ENCODE measurements at places on chromosomes 5 and 9.

- peak; percentile 10 for DNase-seq
Measured at GRCh38 chr9:34185778-34186551, 7.1 kb downstream of the UBAP1 start.

DNA sequence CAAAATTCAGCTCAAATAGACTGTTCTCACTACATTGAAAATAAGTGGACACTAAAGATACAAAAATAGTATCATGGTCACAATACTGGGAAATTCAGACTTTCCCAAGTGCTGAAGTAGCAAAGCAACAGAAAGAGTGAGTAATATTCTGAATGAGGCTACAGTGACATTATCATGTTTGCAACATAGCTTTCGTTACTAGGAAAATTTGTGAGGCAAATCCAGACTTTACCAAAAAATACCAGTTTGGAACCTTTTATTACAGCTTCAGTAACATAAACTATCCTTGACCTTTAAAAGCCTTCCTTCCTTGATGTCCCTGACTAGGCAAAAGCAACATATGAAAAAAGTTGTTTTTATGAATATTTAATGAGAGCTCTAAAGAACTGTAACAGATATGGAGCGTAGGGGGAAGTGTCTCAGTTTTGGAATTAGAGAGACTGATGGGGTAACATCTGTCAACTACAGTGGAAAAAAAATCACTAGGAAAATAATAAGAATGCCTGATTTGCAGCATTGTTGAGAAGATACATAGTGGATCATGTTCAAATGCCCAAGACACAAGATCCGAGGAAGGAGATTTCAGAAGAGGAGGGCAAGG lies 312.9 kb downstream of the ADGRV1 start:
- DNase-seq, result no peak

- peak; percentile 43 for DNase-seq
Measured at GRCh38 chr9:33264003-33264472, 470 bp downstream of the BAG1 start.

- no peak for DNase-seq
Measured at GRCh38 chr5:181042722-181043121, 2.7 kb downstream of the BTNL9 start.

- DNase-seq, result no peak
Measured at GRCh38 chr9:17862101-17862500, 283.2 kb downstream of the SH3GL2 start.

DNA sequence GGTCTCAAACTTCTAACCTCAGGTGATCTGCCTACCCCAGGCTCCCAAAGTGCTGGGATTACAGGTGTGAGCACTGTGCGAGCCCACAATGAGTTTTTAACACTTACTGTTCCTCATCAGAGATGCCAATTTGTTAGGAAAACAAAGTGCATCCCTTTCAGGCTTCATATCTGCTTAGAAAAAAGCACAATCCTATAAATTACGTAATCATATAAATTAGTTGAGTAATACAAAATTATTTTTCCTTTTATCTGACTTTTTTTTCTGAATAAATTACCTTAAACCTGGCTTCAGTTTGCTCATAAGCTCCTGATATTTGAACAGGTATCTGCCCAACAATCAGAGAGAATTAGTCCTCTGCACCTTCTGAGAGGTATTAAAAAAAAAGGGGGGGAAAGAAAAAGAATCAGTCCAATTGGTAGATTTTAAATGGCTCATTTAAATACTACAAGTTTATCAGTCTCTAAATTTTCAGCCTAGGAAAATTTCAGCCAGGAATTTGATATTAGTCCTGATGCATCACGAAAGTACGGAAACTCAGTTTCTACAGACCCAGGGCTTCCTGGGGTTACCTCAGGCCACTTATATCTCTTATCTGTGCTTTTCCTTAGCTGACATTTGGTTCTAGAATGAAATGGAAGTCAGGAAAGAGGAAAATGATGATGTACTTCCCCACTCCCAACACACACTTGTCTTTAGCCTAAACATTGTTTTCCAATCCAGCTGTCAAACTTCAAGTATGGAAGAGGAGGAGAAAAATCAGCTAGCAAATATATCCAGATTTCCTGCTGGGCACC lies 26.8 kb downstream of the ITGA1 start:
- no peak for DNase-seq

DNA sequence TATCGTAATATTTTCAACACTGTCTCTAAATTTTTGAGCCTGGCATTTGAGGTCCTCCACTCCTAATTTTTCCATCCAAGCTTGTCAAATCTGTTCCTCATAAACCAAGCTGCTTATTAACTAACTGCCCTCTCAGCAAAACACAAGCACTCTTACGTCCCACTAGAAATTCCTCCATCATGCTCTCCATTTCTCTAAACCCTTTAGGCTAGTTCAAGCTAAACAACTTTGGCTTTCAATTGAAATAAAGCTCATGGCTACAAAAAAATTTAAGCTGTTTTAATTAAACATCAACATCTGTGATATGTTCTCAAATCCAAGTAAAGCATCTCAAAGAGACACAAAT lies 45.7 kb downstream of the RNF145 start:
- DNase-seq, result no peak
